Naive thymus-derived CD4-positive, alpha-beta T cell (primary cell): ENCODE measurements at places on chromosomes 11 and 22.

DNA sequence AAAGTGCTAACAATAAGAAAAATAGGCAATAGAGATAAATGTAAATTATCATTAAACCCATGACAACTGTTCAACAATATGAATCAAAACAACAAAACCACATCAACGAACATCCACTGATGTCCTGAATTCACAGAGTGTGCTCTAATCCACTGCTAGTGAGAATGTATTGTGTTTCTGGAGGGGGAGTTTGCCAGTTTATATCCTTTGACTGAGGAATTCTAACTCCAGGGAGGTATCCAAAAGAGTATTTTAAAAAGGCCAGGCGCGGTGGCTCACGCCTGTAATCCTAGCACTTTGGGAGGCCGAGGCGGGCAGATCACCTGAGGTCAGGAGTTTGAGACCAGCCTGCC is 1.7 kb upstream of the WEE1 start:
- no peak for DNase-seq

DNA sequence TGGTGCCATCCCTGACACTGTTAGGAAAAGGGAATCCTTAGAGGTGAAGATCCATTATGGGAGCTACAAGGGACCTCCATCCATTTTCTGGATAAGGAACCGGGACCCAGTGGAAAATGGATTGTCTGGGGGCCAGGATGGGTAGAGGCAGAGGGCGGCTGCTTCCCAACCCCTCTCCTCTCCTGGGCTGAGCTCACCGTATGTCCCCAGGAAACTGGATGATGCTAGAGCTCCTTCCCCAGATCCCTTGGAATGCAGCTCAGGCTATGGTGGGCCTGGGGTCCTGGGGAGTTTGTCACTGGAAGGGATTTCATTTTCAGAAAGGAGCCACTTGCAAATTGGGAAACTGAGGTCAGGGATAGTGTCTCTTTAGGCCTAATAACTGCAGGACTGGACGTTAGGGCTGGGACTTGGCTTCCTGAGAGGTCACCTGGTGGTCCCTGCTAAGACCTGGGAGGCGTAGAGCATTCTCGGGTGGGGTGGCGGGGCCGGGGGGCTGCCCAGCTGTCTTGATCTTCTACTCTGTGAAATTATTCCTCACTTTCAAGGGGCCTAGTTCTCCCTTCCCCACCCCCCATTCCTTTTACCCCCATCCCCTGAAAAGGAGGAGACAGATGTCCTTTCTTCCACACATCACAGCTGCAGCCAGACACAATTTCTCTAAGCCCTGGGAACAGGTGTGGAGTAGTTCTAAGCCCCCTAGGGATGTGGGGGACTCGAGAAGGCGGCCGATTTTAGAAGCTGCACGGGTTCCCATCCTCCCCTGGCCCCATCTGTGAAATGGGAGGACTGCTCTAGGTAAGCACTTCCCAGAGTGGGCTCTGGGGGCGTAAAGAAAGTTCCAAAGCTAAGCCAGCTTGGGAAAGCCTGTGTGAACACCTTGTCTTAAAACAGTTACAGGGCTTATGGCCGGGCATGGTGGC is 99.8 kb downstream of the PKNOX2 start:
- DNase-seq, result no peak

DNA sequence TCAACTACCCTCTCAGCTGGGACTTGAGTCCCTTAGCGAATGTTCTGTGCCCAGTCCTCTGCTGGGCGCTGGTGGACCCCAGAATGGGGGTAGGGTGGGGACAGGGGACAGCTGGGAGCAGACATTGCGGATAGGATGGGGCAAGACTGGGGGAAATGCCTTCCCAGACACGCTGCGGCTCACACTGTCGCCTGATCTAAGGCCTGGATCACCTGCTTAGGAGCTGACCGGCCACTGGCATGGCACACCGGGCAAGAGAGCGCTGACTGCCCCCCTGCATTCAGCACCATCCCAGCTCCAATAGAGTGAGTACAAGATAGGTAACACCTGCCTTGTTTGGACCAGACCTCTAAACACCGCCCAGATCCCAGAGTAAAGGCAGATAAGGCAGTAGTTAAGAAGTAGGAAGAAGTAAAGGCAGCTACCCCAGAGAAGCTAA is 1.4 kb downstream of the ARVCF start:
- no peak for DNase-seq

GRCh38 chr11:64499261-64500004 is 91.6 kb upstream of the SLC22A12 start:
- no peak for DNase-seq

DNA sequence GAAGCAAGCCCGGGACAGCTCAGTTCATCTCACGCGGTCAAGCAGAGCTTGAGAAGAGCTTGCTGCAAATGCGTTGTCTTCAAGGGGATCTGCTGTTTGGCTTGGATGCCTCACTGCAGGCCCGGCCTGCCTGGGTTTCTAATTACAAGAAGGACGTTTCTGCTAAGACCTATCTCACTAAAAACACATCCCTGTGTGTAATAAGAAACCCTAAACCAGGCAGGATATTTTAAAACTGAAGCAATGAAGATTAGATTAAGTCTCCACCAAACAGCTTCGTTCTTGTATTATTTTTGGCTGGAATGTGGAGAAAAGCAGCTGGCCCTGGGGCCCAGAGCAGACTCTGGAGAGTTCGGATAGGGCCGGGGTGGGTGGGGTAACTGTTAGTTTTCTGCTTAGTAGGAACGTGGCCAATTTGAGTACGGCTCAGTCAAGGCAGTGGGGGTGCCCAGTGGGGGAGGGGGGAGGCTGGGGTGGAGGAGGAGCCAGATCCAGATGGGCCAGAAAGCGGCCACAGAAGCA is 6.0 kb downstream of the PKNOX2 start:
- DNase-seq, result no peak

DNA sequence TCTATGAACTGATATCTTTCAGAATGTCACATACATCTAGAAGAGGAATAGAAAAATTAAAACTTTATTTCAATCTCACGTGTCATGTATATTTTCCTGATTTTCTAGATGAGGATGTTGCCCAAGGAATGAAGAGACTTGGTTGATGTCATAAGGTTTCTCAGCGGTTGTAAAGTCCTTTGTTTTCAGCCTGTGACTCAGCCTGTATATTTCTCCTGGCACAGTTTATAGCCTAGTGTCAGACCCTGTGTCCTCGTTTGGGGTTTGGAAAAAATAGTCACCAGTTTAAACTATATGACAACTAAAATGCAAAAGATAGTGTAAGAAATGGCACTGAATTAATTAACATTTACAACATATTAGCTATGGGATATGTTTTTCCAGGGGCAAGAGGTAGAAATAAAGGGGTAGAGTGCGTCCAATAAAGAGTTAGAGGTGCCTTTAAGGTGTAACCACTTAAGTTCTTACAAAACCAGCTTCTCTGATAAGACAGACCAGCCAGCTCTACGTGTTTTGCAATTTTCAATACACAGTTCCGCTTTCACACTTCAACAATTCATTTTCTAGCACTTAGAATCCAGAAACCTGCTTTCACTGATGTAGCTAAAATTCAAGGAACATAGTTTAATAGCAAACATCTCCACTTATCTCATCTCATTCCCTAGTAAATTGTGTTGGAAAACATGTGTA is 1432.6 kb upstream of the TENM4 start:
- no peak for DNase-seq

- no peak for DNase-seq
Observed at GRCh38 chr22:36021606-36022153, 6.9 kb downstream of the RBFOX2 start.

- no peak for DNase-seq
Observed at GRCh38 chr11:59556917-59557348, 45.6 kb downstream of the OR4D9 start.

GRCh38 chr11:117228091-117228490 is 3.8 kb downstream of the PCSK7 start:
- no peak for DNase-seq

DNA sequence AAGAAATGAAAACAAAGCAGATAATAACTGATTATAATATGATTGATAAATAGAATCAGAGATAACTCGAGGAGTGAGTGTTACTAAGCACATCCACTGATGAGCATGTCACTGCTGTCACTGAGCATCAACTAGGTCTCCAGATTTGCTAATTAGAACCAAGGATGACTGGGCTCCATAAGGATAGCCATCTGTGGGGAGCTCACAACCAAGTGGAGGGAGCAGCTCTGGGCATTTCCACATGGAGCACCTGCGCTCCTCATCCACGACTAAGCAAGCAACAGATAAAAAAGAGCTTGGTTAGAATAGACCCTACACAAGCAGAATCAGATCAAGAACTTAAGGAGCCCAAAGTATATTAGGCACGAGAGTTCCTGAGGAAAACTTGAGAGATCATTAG is 396.0 kb upstream of the B3GAT1 start:
- no peak for DNase-seq

- DNase-seq, result peak; percentile 53
Observed at GRCh38 chr11:69443138-69443967, 38.1 kb upstream of the LINC01488 start.
